ENCODE measurements at places on chromosomes 5 and 9.

GRCh38 chr5:143059355-143059754 is 289.2 kb downstream of the ARHGAP26 start:
- DNase-seq, result no peak

- no peak for DNase-seq
Measured at GRCh38 chr5:137214446-137215189, 284.5 kb downstream of the SPOCK1 start.

- no peak for DNase-seq
Measured at GRCh38 chr9:88657893-88658292, 122.9 kb downstream of the NXNL2 start.

GRCh38 chr9:124009531-124010217 is 1.9 kb upstream of the LHX2 start:
- DNase-seq, result no peak

DNA sequence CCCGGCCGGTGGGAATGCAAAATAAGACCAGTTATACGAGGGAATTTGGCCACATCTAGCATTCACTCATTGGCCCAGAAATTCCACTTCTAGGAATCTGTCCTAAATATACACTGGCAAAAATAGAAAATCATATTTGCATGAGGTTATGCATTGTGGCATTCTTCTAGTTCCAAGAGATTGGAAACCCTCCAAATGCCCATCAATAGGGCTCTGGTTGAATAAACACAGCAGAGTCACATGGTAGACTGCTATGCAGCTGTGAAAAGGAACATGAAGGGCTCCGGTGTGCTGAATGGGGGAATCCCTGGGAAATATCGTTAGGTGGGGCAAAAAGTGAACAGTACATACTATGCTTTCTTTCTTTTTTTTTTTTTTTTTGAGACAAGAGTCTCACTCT is 36.8 kb downstream of the PTGES start:
- DNase-seq, result no peak
